Left lobe of liver (tissue), 2 donors: ENCODE measurements at places on chromosomes 13 and 19. TPM values are rescaled to one million over a fixed set of nuclear protein-coding genes. Genes with fewer than 3 reads are reported as not detected.

DNA sequence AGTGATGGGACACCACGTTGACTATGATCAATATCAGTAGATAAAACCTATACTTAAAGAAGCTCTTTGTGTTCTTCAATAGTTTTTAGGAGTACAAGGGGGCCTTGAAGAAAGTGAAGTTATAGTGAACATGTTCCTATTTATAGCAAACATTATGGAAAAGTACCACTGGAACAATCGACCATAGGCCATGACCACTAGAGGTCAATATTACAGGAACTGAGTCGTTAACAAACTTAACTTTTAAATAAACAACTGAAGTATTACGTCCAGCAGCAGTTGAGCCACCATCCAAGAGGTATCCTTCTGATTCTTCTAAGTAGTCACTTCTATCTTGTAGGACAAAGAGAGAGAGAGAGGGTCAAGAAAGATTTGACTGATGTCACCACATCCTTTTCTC is 391.0 kb upstream of the SLITRK5 start:
- no peak for DNase-seq

DNA sequence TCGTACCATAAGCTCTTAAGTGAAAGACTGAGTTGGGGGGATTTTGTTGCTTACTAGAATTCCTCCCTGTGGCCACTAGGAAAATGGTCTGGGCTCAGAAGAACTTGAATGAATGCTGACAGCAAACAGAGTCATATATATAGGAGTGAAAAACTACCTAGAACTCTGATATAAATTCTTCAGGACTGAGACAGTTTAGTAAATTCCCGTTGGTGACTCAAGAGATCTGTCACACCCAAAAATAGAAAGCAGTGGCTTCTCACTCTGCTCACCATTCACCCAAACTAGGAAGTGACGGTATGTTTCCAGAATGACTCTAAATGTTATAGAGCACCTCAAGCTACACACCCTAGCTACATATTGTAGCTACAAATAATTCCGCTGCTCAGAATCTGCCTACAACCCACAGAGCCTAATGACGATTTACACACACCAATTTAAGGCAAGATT is 116.2 kb downstream of the TBC1D4 start:
- no peak for DNase-seq

Gene NLRP4
- not detected for total RNA-seq

Gene C19orf44
- 2.4 TPM for total RNA-seq

Gene OR4F17
- not detected for total RNA-seq

- no peak for DNase-seq
These were observed 24.9 kb upstream of the TPM4 start for GRCh38 chr19:16051254-16052025.

Gene URAD
- not detected for total RNA-seq

DNA sequence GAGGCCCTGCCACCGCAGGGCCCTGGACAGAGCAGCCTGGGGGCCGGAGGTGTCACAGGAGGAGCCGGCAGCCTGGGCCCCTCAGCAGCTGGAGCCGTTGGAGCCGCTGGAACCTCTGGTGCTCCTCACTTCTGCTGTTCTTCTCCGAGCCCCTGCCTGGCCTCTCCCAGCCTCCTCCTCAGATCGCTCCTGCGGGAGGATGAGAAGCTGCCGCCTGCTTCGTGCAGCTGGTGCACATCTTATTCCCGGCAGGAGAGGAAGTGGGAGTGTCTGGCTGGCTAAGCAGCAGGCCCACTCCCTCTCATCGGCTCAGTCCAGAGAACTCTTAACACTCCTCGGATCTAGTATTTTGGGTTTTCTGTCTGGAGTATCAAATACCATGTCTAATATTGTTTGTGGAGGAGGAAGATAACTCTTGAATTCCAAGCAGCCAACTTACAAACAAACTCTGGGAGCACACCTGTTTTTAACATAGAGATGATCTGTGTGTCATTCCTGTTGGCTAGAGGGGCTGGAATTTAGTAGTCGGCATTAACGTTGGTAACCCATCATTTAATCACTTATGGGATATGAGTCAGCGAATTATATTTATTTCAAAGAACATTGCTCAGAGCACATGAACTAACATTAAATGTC is 37.1 kb upstream of the RNF113B start:
- no peak for DNase-seq

- DNase-seq: no peak
These were observed 113.2 kb upstream of the SOX21 start for GRCh38 chr13:94825507-94825906.

DNA sequence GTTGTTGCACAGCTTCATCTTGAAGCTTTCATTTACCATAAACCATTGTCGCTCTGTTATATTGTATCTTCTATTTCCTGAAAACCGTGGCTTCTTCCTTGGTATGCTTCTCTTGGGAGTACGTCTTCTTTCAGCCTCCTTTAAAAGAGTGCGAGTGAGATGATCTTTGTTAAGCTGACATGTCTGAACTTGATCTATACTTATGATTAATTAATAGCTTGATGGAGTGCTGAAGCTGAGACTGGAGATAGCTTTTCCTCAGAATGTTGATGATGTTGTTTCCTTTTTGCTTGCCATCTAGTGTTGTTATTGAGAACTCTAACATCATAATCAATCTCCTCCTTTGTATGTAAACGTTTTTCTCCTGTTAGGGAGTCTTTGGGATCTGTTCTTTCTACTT is 529.3 kb upstream of the SPRY2 start:
- no peak for DNase-seq

DNA sequence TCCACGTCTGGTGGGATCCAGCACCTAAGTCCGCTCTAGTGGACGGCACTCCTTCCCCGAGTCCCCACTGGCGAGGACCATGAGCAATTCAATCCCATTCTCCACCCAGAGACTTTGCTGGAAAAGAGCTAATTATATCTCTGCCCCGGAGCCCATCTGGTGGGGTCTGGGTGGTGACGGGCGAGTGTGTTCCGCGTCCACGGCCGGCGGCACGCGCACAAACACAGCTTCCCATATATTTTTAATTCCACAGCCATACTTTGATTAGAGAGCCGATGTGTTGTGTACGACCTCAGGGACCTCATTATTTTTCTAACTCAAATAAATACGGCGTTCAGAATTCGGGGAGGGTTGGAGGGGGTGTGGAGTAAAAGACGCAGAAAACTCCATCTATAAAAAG is 64.1 kb upstream of the ADGRE5 start:
- DNase-seq: no peak

GRCh38 chr13:29621841-29622240 is 26.4 kb upstream of the SLC7A1 start:
- no peak for DNase-seq

- DNase-seq: no peak
These were observed 110.6 kb downstream of the PCDH9 start for GRCh38 chr13:67119481-67119894.

- DNase-seq: no peak
These were observed 2.3 kb downstream of the MATK start for GRCh38 chr19:3783660-3784584.

Gene TNFRSF19
- 0.60 TPM for total RNA-seq

Gene WDR87
- not detected for total RNA-seq

DNA sequence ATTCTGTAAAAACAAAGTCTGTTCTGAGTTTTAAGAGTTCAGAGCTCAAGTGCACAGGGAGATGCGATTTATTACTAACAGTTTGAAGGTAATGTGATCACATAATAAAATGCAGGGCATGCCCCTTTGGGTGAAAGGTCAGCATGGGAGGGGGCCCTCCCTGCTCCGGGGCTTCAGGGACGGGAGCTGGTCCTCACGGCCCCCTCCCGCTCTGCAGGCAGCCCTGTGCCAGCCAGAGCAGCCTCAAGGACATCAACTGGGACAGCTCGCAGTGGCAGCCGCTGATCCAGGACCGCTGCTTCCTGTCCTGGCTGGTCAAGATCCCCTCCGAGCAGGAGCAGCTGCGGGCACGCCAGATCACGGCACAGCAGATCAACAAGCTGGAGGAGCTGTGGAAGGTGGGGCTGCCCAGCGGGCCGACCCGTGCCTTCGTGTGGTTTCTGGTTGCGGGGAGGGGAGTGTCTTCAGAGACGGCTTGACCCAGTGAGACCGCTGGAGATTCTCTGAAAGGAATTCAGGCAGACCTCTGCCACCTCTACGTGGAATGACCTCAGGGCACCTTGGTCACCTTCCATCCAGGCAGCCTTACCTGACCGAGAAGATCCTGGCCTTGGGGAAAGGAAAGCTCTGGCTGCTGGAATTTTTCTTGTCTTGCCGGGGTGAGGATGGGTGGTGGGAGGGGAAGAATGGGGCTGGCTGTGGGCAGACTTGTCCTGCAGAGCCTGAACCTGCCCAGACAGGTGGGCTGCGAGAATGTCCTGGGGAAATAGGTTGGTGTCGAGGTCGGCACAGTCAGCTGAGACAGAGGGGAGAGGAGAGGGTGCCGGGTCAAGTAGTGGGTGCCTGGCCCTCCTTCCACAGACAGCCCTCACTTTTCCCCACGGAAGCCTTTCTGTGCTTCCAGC is 19.0 kb downstream of the UPF1 start:
- DNase-seq: no peak

- DNase-seq: peak; percentile 53
These were observed at the start of gene CHST8 for GRCh38 chr19:33621811-33622504. CHST8 (plus strand) TSS chr19:33621953; CDS start chr19:33689262, 67,309 bp downstream.

DNA sequence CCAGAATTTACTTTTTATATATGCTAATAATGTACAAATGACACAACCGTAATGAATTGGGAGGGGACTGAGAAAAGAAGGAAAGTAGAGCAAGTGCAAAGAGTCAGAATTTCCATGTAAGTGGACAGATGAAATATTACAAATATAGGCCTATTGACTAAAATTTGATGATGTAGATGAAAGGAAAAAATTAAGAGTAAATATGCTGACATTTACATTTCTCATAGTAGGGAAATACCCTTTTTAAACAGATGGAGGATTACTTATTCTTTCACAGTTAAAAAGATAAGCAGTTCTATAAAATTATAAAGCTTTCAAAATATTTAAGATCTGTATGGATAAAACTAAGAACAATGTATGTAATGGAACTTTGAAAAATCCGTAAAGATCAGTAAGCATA is 185.4 kb downstream of the NBEA start:
- no peak for DNase-seq

Gene LPAR6
- total RNA-seq: 4.8 TPM

Gene DKKL1
- total RNA-seq: not detected

DNA sequence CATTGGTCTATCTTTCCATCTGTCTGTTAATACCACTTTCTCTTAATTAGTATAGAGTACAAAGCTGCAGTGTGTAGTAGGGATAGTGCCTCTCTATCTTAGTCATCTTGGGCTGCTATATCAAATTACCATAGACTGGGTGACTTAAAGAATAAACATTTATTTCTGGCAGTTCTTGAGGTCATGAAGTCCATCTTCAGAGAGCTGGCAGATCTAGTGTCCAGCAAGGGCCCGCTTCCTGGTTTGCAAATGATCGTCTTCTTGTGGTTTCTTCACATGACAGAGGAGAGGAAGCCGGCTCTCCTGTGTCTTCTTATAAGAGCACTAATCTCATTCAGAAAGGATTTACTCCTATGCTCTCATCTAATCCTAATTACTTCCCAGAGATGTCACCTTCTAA is 6.1 kb downstream of the ZNF700 start:
- no peak for DNase-seq

DNA sequence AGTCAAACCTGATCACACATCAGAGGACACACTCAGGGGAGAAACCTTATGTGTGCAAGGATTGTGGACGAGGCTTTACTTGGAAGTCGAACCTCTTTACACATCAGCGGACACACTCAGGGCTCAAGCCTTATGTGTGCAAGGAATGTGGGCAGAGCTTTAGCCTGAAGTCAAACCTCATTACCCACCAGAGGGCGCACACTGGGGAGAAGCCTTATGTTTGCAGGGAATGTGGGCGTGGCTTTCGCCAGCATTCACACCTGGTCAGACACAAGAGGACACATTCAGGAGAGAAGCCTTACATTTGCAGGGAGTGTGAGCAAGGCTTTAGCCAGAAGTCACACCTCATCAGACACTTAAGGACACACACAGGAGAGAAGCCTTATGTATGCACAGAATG is 8.2 kb upstream of the ZNF527 start:
- DNase-seq: no peak

DNA sequence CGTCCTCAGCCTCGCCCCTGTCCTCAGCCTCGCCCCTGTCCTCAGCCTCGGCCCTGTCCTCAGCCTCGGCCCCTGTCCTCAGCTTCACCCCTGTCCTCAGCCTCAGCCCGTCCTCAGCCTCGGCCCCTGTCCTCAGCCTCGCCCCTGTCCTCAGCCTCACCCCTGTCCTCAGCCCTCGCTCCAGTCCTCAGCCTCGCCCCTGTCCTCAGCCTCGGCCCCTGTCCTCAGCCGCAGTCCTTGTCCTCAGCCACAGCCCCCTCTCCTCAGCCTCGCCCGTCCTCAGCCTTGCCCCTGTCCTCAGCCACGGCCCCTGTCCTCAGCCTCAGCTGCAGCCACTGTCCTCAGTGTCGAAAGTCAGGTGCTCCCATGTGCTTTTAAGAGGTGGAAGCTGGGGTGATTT is 10.5 kb downstream of the C13orf46 start:
- DNase-seq: no peak

Gene ATP8B3
- 1.4 TPM for total RNA-seq

- no peak for DNase-seq
These were observed 525 bp downstream of the BORA start for GRCh38 chr13:72728290-72728605.

DNA sequence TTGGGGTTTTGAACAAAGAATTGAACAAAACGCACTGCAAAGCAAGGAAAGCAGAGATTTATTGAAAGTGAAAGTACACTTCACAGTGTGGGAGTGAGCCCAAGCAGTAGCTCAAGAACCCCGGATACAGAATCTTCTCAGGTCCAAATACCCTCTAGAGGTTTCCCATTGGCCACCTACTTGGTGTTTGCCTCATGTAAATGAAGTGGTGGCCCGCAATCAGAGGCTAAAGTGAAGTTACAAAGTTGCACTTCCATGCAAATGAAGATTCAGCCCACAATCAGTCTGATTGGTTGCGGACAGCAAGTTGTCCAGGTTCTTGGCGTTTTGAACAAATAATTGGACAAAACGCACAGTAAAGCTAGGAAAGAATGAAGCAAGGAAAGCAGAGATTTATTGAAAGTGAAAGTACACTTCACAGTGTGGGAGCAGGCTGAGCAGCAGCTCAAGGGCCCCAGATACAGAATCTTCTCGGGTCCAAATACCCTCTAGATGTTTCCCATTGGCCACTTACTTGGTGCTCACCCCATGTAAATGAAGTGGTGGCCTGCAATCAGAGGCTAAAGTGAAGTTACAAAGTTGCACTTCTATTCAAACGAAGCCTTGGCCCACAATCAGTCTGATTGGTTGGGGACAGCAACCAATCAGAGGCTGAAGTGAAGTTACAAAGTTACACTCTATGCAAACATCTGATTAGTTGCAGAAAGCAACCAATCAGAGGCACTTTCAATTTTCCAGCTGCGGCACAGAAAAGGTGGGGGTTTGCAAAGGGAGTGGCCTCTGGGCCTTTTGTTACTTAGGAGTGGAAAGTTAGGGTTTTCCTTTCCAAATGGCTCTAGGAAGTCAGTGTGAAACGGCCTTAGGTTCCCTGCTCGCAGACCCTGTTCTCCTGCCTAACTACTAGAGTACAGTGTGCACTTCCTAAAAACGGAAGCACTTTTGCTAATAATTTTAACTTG is 4.8 kb upstream of the TM9SF2 start:
- DNase-seq: peak; percentile 84

- DNase-seq: peak; percentile 89
These were observed 202.9 kb downstream of the USP12 start for GRCh38 chr13:26968431-26969341.
